SHP77 (cell line): ENCODE measurements at places on chromosomes 12 and 14.

DNA sequence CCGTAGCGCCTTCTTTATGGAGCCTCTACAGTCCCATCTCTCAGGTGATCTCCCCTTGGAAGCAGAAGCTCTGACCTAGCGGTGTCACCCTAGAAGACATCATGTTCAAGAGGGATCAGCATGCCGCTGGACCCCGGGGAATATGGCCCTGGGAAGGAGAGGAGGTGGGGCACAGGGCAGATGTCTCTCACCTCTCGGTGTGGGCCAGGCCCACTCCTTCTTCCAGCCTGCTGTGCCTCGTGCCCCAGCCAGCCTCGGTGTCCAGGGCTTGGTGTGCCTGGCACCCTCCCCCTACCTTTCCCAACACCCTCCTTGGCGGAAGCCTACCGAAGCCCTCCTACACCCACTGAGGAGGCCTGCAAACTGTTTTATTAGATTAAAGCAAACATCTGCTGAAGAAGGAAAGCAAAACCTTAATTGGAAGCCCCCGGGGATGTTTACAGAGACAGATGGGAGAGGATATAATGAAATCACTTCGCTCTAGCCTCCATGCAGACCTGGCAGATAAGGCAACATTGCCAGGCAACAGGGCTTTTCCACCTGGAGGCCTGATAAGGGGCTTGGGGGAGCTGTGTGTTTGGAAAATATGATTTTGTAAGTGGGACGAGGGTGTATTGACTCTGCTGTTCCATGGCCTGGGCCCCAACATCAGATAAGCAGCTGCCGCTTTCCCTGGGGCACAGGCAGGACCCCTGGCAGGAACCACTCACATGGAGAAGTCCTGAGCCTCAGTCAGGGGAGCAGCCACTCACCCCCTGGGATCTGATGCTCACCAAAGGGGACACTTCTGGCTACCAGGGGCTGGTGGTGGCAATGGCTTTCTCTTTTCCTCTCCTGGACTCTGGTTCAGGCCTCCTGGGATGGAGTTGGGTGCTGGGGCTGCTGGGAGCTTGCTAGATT, 5.7 kb upstream of the CHGA start:
- DNase-seq, result no peak

DNA sequence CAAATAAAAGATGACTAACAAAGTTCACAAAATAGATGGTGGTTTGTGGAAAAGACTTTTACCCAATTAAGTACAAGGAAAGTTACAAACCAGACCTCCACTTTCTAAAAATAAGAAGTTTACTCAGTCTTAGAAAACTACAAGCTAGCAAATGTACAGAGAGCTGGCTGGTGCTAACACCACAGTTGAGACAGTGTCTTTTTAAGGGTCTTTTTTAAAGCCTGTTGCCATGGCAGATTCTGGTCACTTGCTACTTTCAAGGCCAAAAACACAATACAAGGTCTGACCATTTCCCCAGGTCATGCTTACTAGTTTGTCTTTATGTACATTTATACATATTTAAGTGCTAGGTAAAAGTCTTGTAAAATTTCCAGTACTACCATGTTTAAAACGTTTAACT, 2.4 kb downstream of the BTG1 start:
- DNase-seq, result no peak

GRCh38 chr12:61915420-61915819, 344.8 kb upstream of the USP15 start:
- DNase-seq, result no peak

GRCh38 chr12:130706885-130707570, 9.1 kb downstream of the RIMBP2 start:
- DNase-seq, result no peak

DNA sequence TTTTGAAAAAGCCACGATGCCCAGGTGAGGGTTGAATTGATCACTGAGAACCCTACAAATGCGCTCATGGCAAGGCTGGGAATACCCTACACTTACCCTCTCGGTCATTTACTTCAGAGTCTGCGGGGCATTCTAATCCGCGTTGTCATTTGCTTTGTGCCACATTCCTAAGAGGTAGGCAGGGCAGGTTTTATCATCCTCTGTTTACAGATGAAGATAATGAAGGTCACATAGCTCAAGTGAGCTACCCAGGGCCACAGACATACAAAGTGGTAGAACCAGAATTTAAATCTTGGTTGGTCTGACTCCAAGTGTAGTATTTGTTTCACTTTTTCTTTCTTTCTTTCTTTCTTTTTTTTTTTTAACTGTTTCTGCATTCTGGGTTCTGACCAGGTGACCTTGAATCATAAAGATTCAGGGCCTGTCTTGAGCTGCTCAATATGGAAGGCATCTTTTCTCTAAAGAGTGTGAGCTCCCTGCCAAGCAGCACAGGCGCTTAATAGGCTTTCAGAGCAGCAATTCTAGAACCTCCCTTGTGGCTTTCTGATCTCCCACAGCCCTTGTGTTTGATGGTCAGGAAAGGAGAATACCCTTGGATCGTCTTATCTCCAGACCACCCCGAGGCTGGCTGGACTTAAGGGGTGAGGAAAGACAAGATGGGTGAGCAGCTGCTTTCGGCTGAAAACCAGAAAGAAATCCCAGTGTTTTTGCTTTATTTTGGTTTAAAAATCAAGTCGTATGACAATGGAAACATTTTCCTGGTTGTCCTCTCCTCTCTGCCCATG, 662 bp upstream of the BATF start:
- no peak for DNase-seq

GRCh38 chr14:24430143-24430681, 458 bp downstream of the KHNYN start:
- peak; percentile 34 for DNase-seq

- DNase-seq, result no peak
These were observed 25.2 kb upstream of the PPP1R13B start for GRCh38 chr14:103872481-103873113.

DNA sequence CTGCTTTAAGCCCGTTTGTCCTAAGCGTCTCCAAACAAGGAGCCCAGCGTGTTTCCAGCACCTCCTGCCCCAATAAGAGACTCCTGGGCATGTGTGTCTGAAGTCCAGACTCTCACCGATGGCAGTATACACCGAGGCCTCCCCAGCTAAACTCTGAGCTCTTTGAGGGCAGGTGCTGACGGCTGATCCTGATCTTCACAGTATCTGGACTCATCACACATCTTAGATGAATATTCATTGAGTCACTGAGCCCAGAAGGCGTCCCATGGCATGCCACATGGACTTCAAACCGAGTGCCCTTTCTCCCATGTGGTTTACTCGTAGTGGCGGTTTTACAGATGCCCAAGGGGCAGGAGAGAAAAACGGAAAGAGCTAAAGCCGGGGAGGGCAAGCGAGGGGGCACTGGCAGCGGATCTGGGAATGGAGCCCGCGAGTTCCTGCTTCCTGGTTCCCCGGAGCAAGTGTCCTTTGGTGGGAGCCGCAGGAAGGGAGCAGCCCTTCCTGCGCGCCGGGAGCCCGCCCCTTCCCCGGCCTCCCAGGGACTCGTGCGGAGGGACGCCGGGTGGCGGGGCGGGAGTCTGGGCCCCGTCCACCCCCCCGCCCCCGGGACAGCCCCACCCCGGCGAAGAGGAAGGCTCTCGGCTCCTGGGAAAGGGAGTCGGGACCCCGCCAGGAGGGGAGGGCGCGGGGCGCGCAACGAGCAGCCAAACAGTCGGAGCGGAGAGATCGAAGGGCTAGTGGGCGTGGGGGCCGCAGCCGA, 585 bp upstream of the TEAD4 start:
- no peak for DNase-seq

DNA sequence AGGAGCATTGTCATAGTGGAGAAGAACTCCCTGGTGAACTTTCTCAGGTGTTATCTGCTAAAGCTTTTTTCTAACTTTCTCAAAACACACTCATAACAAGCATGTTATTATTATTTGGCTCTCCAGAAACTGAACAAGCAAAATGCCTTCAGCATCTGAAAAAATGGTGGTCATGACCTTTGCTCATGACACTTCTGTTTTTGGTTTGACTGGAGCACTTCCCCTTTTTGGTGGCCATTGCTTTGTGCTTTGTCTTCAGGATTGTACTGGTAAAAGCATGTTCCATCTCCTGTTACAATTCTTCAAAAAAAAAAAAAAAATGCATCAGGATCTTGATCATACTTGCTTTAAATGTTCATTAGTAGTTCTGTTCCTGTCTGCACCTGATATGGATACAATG, 1241.6 kb upstream of the USP15 start:
- DNase-seq, result no peak
